Activated CD4-positive, alpha-beta T cell treated with anti-CD3 and anti-CD28 coated beads for 36 hours (primary cell): ENCODE measurements at places on chromosomes 11 and 22. TPM values are rescaled to one million over a fixed set of nuclear protein-coding genes. Genes with fewer than 3 reads are reported as not detected.

Gene TPBGL
- 0.21 TPM for total RNA-seq

GRCh38 chr11:8779107-8779506 lies 96.5 kb downstream of the RPL27A start:
- H3K36me3 ChIP-seq, result no peaks in the 10 kb centered on the region
- H3K27ac ChIP-seq, result no peak overlapping the region
- no peaks in the 10 kb centered on the region for H3K4me1 ChIP-seq
- no peak overlapping the region for H3K4me3 ChIP-seq
- peaks cover 25% of the 10 kb centered on the region for H3K27me3 ChIP-seq

DNA sequence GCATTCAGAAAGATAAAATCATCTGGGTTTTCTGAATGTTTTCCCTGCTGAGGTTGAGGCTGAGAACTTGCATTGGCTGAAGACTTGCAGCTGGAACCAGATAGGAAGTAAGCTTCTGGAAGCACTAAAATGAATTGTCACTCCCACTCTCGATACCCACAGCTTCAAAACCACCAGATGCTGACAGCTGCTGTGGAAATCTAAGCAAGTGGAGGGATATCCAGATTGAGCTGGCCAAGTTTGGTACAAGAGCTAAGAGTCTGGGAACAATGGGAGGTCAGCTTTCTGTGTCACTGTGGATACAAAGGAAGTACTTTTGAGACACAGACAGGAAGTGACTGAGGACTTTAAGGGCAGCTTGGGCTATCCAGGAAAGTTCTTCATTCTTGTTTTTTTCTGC lies 51.3 kb upstream of the CD44 start:
- peak; percentile 30 for DNase-seq
- peaks cover 84% of the 10 kb centered on the region for H3K4me1 ChIP-seq
- H3K36me3 ChIP-seq, result peaks cover 2% of the 10 kb centered on the region

DNA sequence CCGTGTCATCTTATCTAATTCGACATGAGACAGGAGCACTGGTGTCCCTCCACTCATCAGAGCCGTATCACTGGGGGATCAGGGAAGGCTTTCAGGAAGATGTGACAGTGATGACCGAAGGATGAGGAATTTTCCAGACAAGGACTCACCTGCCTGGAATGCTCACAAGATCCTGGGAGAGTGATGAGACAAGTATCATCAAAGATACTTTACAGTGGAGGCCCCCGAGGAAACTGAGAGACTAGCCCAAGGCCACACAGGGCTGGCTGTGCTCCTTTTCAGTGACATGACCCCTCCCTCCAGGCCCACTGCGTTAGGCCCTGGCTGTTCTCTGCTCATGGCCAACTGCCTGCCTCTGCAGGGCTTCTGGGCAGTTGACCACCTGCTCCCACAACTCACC lies 13.0 kb downstream of the CLPB start:
- no peak overlapping the region for H3K4me3 ChIP-seq
- H3K36me3 ChIP-seq, result peaks cover 3% of the 10 kb centered on the region
- H3K27ac ChIP-seq, result no peak overlapping the region
- no peaks in the 10 kb centered on the region for H3K27me3 ChIP-seq
- no peak for DNase-seq

DNA sequence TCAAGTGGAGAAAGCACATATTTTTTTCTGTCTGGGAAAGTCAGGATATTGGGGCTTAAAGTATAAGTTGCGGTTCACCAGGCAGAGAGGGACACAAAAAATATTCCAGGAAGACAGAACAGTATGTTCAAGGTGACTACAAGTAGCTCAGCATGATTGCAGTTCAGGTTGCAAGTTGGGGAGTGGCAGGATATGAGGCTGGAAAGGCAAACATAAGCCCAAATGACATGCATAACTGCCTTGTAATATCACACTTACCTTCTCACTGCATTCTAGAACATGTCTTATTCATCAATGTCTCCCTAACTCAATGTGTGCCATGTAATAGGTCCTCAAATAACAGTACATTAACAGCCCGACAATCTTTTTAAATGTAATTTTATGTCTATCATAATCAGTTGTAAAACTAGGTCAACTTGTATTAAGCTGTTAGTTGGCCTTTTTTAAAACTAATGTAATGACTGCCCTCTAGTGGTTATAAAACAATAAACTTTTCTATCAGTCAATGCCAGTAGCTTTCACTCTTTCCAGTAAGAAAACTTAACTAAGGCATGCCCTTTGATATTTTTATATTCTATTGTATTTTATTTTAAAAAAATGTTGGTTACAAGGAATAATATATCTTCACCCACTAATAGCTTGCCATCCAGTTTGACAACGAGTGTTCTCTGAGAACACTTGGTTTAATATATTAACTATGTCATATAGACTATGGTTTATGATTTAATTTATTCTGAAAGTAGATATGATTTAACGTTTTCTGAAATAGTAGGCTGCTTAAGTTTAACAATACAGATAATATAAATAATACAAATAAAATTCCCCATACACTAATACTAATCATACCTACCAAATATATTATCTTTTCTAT lies 39.4 kb upstream of the CFAP300 start:
- DNase-seq, result no peak
- peaks cover 2% of the 10 kb centered on the region for H3K4me1 ChIP-seq
- H3K27me3 ChIP-seq, result peaks cover 7% of the 10 kb centered on the region
- H3K36me3 ChIP-seq, result no peaks in the 10 kb centered on the region
- H3K4me3 ChIP-seq, result no peak overlapping the region

DNA sequence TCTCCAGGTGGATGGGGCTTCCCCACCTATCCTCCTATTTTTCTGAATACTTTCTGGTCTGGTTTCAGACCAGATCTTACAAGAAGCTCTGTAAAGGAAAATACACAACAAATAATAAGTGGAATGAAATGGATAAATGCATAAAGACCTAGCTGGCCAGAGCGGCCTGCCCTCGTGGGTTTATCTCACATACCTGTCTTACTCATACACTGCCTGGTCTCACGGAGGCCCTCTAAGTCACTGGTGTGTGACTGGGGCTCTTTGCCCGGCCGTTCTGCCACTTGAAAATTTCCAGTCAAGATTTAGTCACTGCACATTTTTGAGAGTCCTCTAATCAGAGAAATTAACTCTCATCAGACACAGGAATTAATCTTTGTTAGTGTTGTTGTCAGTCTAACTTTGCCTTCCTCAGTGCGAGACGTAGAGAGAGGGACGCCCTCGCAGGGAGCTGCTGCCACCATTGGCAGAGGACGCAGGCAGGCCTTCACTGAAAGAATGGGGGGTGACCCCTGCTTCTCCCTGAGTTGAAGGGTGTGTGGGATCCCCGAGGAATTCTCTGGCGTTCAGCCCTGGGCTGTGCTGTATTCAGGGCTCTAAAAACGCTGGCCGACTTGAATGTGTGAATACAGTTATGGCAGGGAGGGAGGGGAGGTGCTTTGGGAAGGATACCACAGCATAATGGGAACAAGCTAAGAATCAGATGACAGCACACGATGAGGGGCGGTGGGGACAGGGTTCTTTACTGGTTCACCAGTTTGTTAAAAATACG lies 46.3 kb upstream of the CADM1 start:
- H3K27me3 ChIP-seq, result peaks cover 5% of the 10 kb centered on the region
- H3K4me3 ChIP-seq, result no peak overlapping the region
- no peak overlapping the region for H3K27ac ChIP-seq
- H3K4me1 ChIP-seq, result no peaks in the 10 kb centered on the region
- DNase-seq, result no peak

DNA sequence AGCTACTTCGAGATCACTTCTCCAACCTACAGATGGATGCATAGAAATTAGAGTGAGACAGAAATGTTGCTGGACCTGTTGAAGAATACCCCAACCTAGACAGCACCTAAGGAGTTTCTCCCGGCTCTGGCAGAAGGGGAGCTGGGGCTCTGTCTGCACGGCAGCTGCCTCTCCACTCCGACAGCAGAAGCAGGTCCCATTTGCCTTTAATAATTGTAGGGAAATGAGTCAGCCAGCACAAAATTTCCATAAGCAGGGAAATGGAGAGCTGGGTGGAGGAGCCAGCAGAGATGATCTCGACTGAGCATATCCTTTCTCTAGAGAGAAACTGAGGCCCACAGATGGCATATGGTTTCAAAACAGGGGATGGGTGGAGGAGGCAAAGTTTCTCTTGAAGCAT lies 80.1 kb downstream of the EFCAB6 start:
- H3K4me3 ChIP-seq, result no peak overlapping the region
- no peaks in the 10 kb centered on the region for H3K4me1 ChIP-seq
- H3K27ac ChIP-seq, result no peak overlapping the region
- peaks cover 10% of the 10 kb centered on the region for H3K27me3 ChIP-seq
